GM04504 (cell line): ENCODE measurements at places on chromosomes 16 and 17.

DNA sequence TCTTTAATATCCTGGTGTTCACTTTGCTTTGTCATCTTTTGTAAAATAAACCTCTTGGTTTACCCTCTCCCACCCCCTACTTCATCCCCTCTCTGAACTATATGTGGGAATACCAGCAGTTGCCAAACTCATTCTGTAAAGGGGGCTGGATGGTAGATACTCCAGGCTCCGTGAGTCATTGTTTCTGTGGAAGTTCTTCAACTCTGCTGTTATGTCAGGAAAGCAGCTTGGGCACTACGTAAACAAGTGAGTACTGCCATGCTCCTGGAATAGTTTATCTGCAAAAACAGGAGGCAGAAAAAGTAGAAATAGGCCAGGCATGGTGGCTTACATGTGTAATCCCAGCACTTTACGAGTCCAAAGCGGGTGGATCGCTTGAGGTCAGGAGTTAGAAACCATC lies 17.6 kb downstream of the MVP start:
- DNase-seq = no peak

- no peak for DNase-seq
Observed at GRCh38 chr16:87922250-87922871, 14.0 kb downstream of the CA5A start.

DNA sequence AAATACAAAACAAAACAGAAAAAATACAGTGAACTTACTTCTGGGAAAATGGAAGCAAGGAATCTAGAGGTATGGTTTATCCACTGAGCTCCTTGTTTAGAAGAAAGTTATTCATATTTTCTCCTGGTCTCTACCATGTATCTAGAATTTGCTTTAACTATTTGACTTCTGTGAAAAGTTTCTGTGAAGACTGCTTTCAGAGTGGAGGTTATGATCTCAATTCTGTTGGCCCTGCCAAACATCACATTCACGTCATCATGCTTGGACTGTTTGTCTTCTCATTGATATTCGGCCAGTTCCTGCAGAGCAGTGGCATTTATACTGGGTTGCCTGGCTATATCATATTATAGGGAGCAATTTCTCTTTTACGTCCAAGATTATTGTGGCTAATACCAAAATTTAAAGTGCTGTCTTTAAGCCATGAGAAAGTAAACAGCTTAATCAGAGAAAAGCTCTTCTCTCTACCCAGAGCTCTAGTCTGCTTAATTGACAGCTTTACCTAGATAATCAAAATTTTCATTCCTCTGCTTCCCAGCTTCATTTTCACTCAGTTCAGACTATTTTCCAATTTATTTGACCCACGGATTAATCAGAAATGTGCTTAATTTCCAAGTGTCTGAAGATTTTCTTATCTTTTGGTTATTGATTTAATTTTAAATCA lies at the start of gene ABCA8:
ABCA8 (minus strand) TSS at position 212 of the 661 bp plus-strand sequence. CDS start 13,358 bp downstream, outside the sequence.
- no peak for DNase-seq

- DNase-seq = no peak
Observed at GRCh38 chr17:64281962-64282752, 19.1 kb upstream of the TEX2 start.

GRCh38 chr16:55035029-55035428 lies 104.4 kb downstream of the IRX5 start:
- no peak for DNase-seq

DNA sequence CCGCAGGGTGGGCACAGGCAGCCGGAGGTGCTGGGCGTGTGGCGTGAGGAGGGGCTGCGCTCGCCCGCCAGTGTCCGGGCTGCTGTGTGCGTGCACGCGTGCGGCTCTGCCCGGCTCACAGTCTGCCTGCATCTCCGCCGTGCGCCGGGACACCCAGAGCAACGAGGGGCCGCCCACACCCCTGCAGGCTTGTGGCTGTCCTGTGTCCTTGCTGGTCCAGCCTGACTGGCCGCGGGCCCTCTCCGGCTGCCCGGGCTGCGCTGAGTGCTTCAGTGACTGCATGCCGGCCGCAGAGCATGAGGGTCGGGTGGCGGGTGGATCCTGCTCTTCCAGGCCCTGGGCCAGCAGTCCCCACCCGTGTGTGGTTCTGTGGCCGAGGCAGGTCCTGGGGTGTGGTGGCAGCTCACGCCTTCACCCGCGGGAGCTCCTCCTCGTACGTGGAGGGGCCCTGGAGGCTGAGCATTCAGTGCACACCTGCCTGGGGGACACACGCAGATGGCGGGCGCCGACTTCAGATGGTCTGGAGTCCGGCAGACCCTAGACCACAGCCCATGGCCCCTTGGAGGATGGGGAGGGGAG lies 12.4 kb downstream of the TPSG1 start:
- DNase-seq = no peak

GRCh38 chr17:18102640-18103039 lies 5.9 kb upstream of the MYO15A start:
- no peak for DNase-seq

DNA sequence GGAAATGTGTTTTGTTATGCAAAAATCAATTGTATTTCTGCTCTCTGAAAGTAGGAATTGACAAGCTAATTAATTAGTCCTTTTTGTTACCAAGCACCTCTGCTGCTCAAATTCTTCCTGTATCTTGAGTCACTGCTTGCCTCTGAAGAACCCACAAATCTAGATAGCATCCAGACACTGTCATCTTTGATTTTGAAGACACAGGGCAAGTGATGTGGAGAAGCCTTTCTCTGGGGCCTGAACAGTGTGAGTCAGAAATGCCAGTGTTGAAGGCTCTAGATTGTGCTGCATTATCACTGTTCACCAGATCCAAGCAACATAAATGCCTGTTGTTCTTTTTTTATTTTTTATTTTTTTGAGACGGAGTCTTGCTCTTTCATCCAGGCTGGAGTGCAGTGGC lies 10.9 kb upstream of the ST6GALNAC1 start:
- no peak for DNase-seq

DNA sequence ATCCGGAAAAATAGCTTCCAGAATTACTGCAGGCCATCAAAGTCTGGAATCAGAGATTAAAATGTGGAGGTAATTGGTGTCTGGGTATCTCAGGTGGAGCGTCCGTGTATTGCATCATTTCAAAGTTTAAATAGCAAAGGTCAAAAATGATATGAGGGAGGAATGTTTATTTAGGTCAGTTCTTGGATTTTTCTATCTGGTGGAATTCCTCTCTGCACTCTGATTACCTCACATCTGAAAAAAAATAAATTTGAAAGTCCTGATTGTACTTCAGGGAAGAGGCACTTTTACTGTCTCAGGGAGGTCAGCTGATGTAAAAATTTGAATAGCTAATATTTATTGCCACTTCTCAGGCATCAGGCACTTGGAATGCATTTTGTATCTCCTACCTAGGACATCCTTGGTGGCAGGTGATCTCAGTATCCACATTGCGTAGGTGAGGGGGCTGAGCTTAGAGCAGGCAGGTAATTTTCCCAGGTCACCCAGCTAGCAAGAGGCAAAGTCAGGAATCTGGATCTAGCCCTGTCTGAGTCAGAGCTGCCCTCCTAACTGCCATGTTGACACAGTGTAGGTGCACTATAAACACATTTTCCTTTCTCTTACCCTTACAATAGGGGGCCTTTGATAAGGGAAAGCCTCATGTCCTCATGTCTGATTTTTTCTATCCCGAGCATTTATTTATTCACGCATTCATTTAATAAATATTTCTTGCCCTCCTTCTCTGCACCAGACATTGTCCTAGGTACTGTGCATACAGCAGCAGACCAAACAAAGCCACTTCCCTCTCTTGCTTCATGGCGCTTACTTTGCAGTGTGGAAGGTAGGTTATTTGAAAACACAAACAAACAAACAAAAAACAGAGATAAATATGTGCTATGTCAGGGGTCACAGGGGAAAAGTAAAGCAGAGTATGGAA lies 454.3 kb downstream of the HAPSTR1 start:
- no peak for DNase-seq

GRCh38 chr16:90022209-90023077 lies 3.2 kb upstream of the DBNDD1 start:
- DNase-seq = peak; percentile 74

- DNase-seq = no peak
Observed at GRCh38 chr16:89037261-89038152, 56.1 kb upstream of the ACSF3 start.

GRCh38 chr16:50781043-50781442 lies 39.2 kb downstream of the CYLD start:
- no peak for DNase-seq

- DNase-seq = peak; percentile 46
Observed at GRCh38 chr17:27207073-27207513, 86.8 kb upstream of the WSB1 start.
